Right cardiac atrium (tissue), 5 donors: ENCODE measurements at places on chromosomes 6 and 20. TPM values are rescaled to one million over a fixed set of nuclear protein-coding genes. Genes with fewer than 3 reads are reported as not detected.

The MEI4 gene
- total RNA-seq = 0.97 TPM

DNA sequence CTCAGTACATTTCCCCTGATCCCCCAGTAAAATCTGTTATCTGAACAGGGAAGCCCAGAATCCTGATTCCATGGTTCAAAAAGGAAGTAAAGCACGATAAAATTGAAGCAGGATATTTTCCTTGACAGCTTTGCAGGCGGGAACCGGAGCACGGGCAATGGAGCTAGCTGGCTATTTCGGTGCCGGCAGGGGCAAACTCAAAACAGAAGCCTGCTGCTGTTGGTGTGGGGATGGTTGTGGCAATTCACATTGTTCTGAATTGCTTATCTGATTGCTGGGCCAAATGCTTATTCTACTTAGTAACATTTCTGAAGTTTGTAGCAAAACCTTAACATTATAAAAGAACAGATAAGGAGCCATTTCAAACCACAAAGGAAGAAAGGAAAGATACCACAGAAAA, 172.4 kb downstream of the MMS22L start:
- DNase-seq = no peak

GRCh38 chr6:149938571-149939355, 3.1 kb upstream of the ULBP2 start:
- no peak for DNase-seq

DNA sequence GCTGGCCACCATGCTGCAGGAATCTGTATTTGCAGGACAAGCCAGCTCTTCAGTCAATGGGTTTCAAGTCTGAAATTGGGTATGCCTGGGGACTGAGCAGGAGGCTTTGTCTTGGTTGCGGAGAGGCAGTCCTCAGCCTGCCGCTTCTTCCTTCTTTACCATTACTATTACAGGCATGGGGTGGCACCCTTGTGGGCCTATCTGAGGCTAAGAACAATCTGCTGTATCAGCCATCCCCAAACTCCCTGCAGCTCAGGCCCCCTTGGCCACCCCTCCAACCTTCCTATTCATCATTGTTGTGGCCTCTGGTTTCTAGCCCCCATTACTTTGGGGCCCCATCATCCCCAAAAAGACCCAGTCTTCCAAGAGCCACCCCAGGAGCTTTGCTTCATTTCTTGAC, 289.2 kb upstream of the FOXQ1 start:
- DNase-seq = no peak
